Activated CD4-positive, alpha-beta T cell treated with anti-CD3 and anti-CD28 coated beads, Interleukin-2, amount 10 ng/mL, durations not matched to agents 7 days and 5 days (primary cell): ENCODE measurements at places on chromosomes 11 and 22. TPM values are rescaled to one million over a fixed set of nuclear protein-coding genes. Genes with fewer than 3 reads are reported as not detected.
A peak's percentile ranks its signal among the peaks of the same experiment; 100 is the strongest.

The CCDC116 gene
- 0.97 TPM for total RNA-seq

The TSPAN32 gene
- total RNA-seq, result 77.6 TPM

The KRTAP5-9 gene
- total RNA-seq, result 0.19 TPM

The OR52I2 gene
- not detected for total RNA-seq

The RASSF10 gene
- total RNA-seq, result not detected

The MGAT3 gene
- total RNA-seq, result 12.8 TPM

The BTBD18 gene
- total RNA-seq, result not detected

The WNT11 gene
- not detected for total RNA-seq

DNA sequence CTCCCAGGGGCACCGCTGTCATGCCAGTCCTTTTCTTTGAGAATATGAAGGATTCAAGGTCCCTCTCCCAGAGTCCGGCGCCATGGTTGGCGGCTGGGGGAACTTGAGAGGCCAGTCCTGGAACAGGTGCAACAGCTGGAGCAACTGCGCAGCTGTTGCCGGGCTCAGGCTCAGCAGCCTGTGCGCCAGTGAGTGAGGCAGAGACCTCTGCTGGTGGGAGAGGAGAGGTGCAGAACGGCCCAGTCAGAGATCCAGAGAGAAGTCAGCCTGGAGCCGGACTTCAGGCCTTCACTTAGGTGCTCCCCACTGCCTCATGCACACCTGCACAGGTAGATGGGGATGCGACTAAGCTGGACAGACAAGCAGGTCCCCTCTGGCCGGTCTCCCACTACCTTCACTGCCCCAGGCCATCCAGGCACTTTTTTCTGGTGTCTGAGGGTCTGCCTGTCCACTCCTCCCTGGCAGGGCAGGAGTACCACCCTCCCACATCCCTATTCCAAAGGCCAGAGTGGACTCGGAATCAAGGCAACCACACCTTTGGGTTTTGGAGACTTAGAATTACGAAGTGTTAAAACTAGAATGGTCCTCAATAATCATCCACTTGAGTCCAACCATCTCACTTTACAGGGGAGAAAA is 4.6 kb downstream of the CHRDL2 start:
- DNase-seq, result peak; percentile 57

DNA sequence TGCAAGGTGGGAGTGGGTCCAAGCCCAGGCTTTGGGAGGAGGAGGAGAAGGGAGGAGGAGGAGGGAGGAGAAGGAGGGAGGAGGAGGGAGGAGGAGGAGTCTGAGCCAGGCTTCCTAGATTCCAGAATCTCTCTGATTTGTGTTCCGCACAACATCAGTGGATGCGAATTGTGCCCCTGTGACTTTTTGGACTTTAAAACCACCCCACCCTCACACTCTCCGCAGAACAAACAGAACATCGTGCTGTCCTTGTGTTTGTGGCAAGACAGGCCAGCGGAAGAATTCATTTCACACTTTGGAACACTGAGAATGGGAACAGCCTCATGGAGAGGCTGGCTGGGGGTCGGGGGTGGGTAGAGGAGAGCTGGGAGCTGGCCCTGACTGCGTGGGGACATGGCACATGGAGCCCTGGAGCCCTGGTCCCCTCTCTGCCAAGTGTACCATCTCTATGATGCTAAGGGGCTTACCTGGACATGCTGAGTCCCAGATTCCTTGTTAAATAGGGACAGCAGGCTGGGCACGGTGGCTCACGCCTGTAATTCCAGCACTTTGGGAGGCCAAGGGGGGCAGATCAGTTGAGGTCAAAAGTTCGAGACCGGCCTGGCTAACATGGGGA is 16.4 kb upstream of the SHANK2 start:
- DNase-seq, result no peak

DNA sequence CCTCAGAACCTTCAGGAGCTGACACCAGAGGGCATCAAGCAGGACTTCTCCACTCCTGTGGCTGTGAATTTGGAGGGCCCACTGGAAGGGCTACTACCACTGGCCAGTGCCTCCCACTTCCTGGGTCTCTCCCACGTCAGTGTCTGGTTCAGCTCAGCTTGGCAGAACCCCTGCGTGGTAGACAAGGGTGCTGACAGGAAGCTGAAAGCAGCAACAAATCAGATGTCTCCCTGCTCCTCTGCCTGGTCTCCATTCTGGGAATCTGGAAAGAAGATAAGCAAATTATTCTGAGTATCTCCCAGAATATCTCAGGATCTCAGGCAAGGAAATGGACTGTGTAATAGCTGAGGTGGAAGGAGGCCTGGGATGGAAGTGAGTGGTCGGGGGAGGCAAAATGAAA is 61.5 kb downstream of the TMPRSS5 start:
- DNase-seq, result no peak

DNA sequence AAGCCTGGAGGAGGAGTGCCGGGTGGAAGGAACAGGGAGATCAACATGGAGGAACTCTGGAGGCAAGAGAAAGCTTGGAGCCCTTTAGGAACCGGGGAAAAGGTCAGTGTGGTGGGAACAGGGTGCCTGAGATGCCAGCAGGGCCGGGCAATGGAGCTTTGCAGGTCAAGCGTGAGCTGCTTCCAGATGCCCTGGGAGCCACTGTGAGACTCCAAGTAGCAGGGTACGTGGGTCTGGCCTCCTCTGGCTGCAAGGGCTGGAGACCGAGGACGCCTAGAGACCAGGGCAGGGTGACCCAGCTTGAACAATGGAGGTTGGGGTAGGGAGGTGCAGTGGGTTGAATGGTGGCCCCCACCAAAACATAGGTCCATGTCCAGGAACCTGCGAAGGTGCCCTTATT is 15.6 kb upstream of the EMID1 start:
- no peak for DNase-seq

GRCh38 chr11:65501186-65501471 is 2.3 kb downstream of the MALAT1 start:
- DNase-seq, result no peak

- DNase-seq, result no peak
Observed at GRCh38 chr11:66237867-66238266, 30.6 kb upstream of the RAB1B start.

DNA sequence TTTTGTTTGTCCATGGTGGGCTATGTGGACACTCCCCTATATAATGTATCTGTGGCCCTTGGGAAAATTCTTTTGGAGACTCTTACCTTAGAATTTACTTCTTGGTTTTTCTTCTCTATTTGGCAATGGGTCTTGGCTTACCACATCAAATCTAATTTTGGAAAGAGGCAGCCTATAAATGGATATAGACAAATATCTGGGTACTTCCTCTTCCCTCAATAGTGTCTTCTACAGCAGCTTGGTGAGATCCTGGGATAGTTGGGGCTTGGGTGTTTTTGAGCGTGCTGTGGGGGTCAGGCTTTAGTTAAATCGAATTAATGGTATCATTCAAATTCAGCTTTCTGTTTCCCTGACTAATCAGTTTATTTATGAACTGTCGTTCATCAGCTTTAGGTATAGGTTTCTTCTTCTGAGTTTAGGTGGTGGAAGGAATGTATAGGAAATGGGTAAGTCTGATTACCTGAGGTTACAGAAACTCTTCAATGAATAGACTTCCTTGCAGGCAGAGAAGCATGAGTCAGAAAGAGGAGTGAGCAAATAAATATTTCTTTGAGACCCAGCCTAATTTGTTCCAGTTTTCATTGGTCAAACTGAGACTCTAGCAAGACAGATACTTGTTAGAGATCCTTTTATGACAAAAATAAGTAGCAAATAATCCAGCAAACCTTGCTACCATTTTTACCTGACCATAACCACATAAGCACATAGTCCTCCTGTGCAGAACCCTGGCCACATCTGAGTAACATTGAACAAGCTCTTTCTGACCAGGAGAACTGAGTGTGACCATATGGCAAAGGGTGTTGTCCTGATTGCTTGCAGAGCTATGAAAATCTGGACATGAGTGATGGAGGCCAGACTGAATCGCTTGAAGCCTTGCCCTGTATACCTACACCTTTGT is 68.6 kb upstream of the SORL1-AS1 start:
- no peak for DNase-seq

- no peak for DNase-seq
Observed at GRCh38 chr11:7444091-7444981, 41.0 kb upstream of the OLFML1 start.

DNA sequence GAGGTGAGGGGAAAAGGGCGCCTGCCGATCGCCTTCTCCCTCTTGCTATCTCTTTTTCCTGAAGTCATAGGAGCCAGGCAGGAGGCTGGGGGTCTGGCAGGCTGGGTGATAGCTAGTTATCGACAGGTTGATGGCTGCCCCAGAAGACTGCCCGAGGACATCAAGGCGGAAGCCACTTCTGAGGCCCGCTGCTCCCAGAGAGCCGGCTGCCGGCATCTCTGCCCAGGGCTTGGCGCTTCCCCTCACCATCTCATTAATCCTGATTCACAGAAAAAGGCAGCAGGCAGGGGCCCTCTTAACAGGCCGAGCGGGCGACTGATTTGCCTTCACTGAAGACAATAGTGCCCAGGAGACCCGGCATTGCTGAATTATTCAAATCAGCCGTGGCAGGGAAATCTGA is 124.2 kb downstream of the MIAT start:
- DNase-seq, result no peak

GRCh38 chr22:31080164-31080847 is 812 bp upstream of the SMTN start:
- no peak for DNase-seq

DNA sequence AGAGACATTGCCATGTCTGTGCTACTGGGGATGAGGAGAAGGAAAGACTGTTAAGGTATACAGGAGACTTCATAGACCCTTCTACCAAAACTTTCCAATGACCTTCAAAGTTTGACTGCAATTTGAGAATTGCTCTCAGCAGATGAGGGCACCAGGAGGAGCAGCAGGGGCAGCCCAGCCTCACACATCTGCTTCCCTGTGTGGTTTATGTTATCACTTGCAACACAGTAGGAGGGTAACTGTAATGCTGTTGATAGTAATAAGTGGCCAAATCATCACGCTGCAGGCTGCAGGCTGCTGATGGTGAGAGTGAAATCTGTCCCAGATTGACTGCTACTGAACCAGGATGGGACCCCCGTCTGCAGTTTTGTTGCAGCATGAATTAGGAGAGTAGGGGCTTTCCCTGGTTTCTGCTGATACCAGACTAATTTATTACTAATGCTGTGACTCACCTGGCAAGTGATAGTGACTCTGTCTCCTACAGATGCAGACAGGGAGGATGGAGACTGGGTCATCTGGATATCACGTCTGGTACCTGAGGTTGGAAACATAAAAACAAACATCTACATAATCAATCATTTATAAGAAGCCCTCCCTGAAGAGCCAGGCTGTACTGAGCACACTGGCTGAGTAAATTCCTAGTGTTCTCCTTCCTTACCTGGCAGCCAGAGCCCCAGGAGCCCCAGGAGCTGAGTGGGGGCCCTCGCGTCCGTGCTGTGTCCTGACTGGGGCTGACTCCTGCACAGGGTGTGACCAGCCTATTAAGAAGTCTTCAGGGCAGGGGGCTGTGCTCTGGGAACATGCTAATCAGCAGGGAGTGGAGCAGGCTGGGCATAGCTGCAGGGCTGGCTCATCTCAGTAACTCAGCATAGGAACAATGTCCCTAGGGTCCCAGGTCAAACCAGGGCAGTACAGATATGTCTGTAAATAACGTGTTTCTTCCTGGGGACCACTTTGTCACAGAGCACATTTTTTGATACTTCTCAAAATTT is 74.4 kb downstream of the GAB4 start:
- DNase-seq, result no peak

GRCh38 chr11:69510471-69511357 is 29.3 kb downstream of the LINC01488 start:
- DNase-seq, result no peak
